ENCODE measurements at places on chromosomes 16 and 17.

GRCh38 chr17:37094391-37094790 lies 145.6 kb downstream of the AATF start:
- DNase-seq: no peak

DNA sequence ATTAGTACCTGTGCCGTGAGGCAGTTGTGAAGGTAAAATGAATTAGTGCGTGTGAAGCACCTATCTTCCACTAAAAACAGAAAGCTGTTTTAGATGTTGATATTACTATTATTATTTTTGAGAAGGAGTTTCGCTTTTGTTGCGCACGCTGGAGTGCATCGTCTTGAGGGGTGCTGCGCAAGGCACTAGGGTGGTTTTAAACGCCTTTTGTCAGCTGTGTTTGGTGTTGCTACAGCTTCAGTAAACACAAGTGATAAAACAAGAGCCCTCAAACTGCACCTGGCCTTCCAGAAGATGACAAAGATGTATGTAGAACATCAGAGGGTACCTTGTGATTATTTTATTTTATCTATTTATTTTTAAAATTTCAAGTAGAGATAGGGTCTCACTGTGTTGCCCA lies 38.2 kb downstream of the PLCG2 start:
- no peak for DNase-seq

DNA sequence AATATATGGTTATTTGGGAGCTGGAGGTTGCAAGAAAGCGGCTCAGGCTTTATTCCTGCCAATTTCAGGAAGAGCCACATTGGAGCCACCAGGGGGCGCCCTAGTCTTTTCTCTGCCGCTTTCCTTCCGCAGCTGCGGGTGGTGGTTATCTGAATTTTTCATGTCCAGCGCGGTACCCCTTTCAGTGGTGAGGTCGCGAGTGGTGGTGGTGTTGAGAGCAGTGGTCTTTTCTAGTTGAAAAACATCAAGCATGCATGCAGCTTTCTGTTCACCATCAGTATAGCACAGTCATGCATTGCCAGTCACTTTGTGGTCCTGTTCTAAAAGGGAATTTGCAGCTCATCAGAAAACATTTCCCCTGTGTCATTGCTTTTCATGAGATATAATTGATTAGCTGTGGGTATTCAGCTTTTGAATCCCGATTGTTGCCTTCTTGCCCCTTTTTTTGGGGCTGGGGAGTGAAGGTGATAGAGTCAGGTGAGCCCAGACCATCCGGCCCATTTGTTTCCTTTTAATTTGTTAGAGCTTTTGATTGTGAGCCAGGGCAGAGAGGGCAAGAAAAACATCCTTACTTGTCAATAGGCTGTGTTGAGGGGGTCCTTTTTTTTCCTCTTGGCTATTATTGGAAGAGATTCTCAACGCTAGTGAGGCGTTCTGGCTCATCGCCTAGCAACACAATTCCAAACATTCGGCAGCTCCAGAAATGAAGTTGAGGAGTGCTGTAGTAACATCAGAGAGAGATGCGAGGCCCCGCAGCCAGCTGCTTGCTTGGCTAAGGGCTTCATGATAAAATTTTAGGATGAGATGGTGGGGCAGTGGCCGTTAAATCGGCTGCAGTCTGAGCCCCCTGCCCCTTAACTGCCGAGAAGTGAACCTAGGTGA lies 119.0 kb downstream of the SNX29 start:
- peak; percentile 75 for DNase-seq

DNA sequence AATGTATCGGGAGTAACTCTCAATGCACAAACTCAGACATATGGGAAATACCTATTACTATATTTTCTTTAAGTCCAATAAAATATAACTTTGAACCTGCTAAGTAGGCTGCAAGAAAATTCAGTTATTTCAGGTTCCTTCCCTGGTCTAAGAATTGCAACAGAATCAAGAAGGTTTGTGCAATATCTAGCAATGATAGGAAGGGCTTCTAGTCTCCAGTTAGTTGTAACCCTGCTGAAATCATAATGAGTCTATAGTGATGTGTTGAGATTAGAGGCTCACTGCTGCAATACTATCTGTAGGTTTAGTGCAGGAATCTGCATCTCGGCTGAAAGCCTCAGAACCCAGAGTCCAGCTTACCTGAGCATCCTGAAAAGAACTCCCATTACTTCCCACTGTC lies 110.5 kb downstream of the PMP22 start:
- peak; percentile 40 for DNase-seq

GRCh38 chr16:85047867-85048455 lies 20.4 kb downstream of the KIAA0513 start:
- DNase-seq: no peak

DNA sequence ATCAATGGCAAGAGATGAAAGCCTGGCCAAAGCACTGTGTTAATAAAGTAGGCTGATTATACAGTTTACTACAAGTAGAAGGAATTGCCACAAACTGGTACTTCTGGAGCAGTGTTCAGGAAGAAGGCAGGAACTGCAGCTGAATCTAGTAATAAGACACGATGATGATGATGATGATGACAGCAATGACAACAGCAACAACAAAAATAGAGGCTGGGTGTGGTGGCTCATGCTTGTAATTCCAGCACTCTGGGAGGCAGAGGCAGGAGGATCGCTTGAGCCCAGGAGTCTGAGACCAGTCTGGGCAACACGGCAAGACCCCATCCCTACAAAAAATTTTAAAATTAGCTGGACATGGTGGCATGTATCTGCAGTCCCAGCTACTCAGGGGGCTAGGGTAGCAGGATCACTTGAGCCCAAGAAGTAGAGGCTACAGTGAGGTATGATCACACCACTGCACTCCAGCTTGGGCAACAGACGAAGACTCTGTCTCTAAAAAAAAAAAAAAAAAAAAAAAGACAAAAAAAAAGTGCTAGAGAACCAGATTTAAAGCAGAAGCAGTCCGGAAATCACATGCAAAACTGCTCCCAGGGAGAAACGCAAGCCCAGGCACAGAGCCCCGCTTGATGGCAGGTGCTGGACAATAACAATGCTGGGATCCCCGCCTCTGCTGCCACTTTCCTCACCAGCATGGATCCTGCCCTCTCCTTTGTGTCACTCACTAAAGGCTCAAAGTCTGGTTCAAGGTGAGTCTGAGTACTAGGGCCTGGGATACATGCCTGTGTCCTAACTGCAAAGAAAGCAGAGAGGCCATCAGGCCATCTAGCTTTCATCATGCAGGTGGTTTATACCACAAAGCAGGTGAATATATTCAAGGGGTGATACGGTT lies 44.8 kb downstream of the CPPED1 start:
- peak; percentile 29 for DNase-seq

DNA sequence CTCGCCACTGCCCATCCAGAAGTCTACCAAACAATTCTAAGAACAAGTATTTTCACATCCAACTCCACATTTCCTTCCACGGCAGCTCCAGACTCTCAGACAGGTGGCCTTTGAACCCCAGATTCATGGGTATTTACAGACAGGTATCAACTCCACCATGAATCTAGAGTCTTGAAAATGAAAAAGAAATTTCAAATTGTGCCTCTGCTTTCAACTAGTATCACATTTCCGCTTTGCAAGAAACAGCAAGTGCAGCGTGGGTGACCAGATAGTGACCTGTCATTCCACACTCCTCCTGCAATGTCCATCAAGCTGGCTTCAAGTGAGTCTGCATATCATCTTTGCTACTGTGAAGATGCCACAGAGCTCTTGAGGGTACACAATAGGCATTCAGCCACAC lies 232.4 kb upstream of the RPL38 start:
- DNase-seq: no peak

DNA sequence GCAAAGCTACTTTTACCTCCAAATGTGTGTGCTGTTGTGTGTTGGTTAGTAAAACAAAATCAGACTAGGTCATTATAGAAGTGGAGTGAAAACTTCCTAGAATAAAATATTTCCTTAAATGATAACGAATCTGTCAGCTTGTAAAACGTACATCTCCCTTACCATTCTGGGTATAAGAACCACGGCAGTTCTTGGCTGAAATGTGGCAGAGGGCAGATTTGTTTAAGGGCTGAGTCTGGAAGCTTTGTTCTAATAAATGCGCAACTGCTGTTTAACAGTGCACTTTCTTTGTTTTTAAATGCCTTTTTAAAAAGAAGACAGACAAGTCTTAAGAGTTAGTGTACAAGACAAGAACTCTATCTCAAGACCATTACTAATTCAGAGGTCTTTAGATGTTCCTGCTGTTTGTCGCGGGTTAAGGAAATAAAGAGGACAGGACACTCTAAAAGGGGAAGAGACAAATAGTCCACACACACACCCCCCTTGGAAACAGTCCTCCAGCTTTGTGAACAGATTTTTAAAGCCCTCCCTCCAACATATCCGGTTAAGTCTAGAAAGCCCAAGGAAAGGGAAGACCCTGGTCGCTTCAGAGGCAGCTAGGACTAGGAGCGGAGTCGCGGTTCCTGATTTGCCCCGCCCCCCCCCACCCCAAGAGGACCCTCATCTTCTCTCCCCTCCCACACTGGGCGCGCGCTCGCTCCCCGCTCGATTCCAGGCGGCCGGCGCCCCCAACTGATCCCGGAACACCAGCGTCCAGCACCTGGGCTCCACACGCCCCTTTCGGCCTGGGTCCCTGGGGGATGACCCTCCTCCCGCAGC lies 658 bp downstream of the SYNRG start:
- DNase-seq: peak; percentile 2

DNA sequence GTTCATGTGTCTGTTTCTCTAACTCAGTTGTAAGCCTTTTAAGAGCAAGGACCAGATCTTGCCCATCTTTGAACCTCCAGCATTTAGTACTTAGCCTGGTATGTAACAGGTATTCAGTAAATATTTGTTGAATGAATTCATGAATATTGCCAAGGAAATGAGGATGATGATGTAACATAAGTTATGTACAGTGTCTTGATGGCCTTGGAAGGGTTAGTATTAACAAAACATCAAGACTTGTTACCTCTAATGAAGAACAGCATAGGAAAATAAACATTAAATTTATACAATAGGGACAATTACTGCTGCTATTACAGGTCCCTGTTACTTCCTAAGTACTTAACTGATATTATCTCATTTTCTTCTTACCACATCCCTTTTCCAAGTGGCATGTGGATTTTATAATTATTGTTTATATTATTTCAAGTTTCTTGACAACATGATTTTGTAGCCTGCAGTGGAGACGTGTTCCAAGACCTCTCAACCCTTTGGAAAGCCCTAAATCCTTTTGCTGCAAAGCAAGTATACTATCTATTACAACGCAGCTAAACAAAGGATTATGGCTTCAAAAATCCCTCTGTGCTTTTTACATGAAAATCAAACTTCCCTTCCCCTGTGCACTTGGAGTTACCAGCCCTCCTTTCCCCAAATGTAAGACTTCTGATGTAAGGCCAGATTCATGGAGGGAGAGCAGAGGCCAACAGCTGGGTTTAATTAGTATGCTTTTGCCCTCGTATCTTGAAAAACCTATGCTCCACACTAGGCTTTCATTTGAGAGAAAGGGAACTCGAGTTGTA lies 77.4 kb upstream of the SMIM36 start:
- peak; percentile 29 for DNase-seq

DNA sequence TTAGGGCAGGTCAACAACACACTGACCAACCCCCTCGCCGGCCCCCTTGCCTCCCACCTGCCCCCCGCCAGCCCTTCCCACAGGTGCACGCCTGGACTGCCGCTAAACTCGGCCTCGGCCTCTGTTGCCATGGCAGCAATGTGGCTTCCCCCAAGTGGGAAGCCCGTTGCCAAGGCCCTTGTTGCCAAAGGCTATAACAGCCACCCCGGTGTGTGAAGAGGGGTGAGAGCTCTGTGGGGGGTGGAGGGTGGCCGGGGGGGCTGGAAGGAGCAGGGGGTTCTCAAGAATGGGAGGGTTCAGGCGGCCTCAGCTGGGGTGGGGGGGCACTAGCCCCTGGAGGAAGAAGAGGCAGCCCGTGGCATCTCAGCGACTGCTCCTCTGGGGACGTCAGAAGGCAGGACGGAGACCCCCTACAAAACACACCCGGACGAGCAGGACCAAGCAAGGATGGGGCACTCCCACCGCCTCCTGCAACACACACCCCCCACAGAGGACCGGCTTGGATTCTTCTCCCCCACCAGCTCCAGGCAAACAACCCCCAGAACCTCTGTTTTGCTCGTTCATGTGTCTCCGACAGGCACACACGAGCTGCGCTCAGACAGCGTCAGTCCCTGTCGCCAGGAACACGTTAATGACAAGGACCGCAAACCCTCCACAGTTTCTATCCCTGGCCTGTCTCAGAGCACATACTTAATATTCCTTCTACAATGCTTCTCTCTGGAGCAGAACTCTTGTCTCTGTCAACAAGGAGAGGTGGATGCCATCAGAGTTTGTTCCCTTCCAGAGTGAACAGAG lies 55.7 kb downstream of the ABR start:
- DNase-seq: no peak
